ENCODE measurements at places on chromosomes 16 and 17. TPM values are rescaled to one million over a fixed set of nuclear protein-coding genes. Genes with fewer than 3 reads are reported as not detected.

GRCh38 chr16:5770118-5770517 is 672.5 kb upstream of the EEF2KMT start:
- no peak for DNase-seq

DNA sequence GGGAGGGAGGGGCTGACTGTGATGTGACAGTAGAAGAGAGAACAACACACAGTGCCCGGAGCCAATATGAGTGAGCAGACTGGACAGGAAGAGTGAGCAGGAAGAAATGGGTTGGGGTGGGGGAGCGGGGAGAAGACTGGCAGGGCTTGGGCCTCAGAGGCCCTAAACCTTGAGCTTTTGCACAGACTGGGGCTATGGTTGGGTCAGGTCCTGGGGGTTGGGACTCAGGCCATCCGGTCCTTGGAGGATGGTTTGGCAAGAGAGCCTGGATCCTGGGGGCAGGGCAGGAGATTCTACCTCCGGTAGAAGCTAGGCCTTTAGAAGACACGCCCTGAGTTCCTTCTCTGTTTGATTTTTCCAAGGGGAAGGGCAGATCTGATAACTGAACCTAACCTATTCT is 1.1 kb downstream of the CAMTA2 start:
- no peak for DNase-seq

DNA sequence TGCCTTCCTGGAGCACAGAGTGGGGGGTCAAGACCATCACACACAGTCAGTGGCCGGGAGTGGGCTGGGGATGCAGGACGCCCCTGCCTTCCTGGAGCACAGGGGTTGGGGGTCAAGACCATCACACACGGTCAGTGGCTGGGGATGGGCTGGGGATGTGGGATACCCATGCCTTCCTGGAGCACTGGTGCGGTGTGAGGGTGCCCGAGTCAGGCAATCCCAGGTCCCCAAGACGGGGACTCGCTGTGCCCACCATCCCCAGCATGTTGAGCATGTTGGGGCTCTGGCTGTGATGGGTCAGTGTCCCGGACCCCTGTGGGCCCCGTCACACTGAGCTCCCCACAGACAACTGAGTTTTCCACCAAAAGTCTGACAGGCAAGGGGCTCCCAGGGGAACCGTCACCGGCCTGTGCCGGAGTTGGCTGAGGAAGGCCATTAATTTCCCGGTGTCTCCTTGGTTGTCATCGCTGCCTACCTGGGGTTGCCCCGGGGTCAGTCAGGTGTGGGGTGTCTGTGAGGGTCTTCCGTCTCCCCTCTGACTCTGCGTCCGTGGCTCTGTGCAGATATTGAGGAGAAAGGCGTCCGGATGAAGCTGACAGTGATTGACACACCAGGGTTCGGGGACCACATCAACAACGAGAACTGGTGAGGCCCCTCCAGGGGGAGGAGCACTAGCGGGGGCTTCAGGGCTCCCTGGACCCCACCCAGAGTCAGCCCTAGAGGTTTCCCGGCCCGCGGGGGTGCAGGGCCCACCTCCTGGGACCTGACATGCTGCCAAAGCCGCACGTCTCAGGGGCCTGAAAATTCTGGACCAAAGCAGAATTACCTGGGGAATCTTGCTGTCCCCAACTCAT is 347.1 kb downstream of the SEC14L1 start:
- no peak for DNase-seq

Gene NPTX1
- polyA plus RNA-seq = 1.00 TPM

DNA sequence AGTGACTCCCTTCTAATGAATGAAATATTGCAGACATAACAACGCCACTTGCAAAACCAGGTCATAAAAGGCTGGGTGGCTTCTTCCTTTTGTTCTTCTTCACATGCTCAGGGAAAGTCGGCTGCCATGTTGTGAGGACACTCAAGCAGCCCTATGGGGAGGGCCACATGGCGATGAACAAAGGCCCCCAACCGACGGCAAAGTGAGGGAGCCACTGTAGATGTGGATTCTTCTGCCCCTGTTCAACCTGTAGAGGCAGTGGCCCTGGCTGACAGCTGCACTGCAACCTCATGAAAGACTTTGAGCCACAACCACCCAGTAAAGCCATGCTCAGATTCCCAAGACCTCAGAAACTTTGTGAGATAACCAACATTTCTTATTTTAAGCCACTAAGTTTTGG is 203.5 kb upstream of the TNRC6C start:
- DNase-seq = no peak

Gene ZSCAN10
- polyA plus RNA-seq = 0.10 TPM

DNA sequence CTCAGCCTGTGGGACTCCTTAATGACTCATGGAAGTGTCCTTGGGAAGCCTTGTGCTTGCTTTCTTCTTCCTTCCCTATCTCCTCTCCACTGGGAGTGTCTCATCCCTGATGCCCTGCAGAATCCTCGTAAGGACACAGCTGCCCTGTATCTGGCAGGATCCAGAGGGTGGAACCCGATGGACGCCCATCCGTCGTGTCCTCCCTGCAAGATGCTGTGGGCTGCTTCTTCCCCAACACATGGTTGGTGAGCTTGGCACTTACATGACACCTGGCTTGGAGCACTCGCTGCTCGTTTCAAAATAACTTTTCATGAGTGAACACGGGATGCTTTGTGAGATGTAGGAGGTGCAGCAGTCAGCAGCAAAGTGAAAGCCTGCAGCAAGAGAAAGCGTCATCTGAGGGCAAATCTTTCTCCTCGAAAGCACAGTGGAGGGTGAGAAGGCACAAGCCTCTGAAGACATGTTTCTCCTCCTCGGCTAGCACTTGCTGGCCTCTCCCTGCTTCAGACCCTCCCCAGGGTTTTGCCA is 3.3 kb downstream of the CCL15 start:
- no peak for DNase-seq

All from left kidney (tissue), 8 donors.